PC-9 (cell line): ENCODE measurements at places on chromosomes 7 and 10. TPM values are rescaled to one million over a fixed set of nuclear protein-coding genes. Genes with fewer than 3 reads are reported as not detected.
A peak's percentile ranks its signal among the peaks of the same experiment; 100 is the strongest.

TFR2 gene
- total RNA-seq, result 4.8 and 6.2 TPM in 2 replicates

ZNF25 gene
- 2.6 and 2.7 TPM in 2 replicates for total RNA-seq

- no peaks in the 10 kb centered on the region for H3K36me3 ChIP-seq
- no peak overlapping the region for H3K4me3 ChIP-seq
- no peak overlapping the region for H3K27ac ChIP-seq
- no peak for DNase-seq
Observed at GRCh38 chr7:24312588-24312987, 28.6 kb downstream of the NPY start.

GRCh38 chr10:14052931-14053330, 277.8 kb downstream of the FRMD4A start:
- no peak overlapping the region for H3K27ac ChIP-seq
- no peaks in the 10 kb centered on the region for H3K36me3 ChIP-seq
- DNase-seq, result peak; percentile 67
- H3K27me3 ChIP-seq, result no peaks in the 10 kb centered on the region

DNA sequence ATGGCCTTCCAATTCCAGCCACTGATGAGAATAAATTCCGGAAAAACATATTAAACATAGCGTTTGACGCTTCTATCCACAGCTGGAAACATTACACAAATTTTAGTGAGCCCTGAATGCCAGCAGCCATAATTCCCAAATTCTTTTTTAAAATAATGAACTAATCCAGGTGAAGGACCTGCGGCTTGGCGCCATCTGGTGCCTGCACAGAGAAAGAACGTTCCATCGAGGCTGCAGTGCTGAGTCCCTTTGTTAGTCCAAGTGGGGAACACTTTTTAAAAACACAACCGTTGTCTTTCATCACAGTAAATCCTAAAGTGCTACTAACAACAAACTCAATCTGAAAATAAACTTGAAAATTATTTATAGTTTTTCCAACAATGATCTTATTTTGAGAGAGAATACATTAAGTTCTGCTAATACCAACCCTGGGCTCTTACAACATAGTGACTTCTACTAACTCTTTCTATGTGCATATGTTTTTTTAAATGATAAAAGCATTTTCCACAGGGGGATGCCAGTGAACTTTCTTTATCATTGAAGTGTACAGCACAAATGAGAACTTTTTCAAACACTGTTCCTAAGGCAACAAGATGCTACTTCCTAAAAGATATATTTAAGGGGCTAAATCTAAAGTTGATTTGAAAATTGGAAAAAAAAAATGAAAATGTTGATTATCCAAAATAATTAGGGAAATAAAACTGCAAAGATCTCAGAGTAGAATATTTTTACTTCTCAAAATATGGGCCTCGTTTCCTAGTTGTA, 166.9 kb upstream of the RNF32 start:
- H3K27ac ChIP-seq, result no peak overlapping the region
- H3K4me1 ChIP-seq, result no peaks in the 10 kb centered on the region
- DNase-seq, result no peak
- no peak overlapping the region for H3K4me3 ChIP-seq
- H3K27me3 ChIP-seq, result peaks cover 90% of the 10 kb centered on the region

- H3K27me3 ChIP-seq, result no peaks in the 10 kb centered on the region
- H3K4me1 ChIP-seq, result no peaks in the 10 kb centered on the region
- H3K4me3 ChIP-seq, result no peak overlapping the region
- H3K27ac ChIP-seq, result no peak overlapping the region
- no peak for DNase-seq
Observed at GRCh38 chr10:75043256-75044131, 68.0 kb upstream of the SAMD8 start.
